Skin of body (tissue), 3 donors: ENCODE measurements at places on chromosomes 1 and 21. TPM values are rescaled to one million over a fixed set of nuclear protein-coding genes. Genes with fewer than 3 reads are reported as not detected.

EXTL1 gene
- total RNA-seq = 0.69 TPM

C1orf210 gene
- 0.99 TPM for total RNA-seq

BACE2 gene
- 53.2 TPM for total RNA-seq

SPRR4 gene
- 17.7 TPM for total RNA-seq

DYRK3 gene
- total RNA-seq = 8.2 TPM
